ENCODE measurements at places on chromosomes 7 and 10.

DNA sequence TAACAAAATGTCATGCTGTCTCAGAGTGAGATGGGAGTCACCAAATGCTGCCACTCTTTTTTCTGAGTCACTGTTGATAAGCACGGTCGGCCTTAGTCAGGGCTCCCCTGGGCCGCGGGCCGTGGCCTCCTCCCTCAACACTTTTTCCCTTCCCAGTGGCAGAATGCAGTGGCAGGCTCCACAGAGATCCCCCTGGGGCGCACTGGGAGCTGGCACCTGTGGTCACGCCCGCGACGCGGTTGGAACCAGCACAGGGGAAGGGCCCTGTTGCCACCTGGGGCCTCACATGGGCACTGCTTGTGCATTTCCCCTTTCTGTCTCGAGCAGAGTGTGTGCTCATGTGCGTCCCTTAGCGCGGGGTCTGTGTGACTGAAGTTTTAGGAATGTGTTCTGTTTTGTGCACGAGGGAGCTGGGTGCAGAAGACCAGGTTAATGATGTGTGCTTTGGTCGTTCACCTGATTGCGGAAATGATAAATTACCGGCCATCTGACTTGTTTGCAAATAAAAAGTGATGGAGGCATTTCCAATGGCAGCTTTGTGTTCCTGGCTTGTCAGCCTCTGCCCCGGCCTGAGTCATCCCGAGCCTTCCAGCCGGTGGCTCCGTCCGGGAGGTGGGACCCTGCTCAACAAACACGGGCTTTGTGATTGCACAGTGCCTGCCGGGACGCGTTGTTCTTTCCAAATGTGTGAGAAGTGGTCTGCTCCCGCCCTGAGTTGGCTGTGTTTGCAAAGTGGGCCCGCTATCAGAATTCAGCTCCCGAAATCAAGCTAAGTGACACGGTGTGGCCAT is 100.7 kb downstream of the NKX6-2 start:
- no peak for DNase-seq

DNA sequence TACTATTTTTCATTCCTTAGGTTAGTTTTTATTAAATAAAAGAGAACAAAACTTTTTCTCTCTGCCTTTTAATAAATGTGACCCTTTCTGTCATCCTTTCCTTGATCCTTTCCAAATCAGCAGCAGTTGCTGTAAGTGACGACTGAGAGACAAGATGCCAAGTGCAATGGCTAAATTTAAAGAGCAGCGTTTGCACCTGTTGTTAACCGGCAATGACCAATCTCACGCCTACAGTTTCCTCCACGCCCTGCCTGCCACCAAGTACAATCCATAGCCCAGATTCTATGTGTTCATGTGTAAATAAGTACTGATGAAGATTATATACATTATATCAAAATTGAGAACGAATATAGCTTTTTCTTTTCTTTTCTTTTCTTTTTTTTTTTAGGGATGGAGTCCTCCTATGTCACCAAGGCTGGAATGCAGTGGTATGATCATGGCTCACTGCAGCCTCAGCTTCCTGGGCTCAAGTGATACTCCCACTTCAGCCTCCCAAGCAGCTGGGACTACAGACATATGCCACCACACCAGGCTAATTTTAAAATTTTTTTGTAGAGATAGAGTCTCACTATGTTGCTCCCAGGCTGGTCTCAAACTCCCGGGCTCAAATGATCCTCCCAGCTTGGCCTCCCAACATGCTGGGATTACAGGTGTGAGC is 6.5 kb upstream of the MCU start:
- no peak for DNase-seq

GRCh38 chr7:32762925-32763293 is 128.7 kb downstream of the KBTBD2 start:
- DNase-seq: no peak

DNA sequence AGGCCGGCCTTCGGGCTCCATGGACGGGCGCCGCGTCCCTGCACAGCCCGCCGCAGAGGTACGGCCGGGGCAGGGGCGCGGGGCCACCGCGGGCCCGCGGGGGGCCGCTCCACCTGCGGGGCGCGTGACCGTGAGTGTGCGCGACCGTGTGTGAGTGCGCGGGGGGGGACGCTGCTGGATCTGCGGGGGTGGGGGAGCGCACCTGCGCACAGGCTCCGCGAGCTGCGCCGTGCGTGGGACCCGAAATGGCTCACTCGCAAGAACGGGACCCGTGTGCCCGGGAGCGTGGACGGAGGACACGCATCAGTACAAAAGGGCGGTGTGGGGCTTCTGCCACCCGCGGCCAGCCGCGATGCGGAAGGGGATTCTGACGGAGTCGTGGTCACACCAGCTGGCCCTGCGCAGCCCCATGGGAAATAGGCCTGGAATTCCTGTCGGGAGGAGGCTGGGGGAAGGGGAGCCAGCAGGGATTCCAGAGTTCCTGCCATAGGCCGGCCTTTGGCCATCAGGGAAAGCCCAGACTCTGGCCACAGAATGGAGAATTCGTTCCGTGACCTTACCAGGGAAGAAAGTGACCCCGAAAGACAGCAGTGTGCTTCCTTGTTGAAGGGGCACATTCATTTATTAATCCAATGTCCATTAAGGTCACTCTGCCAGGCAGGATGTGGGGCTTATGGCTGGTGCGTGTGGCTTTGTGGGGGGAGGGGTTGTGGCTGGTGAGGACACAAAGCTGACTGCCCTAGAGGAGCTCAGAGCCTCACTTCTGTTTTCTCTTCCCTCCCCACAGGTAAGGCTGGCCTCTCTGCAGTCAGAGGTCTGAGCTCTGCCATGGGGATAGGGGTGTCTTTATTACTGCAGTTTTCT is 494 bp downstream of the REPIN1 start:
- DNase-seq: peak; percentile 62

- DNase-seq: no peak
Observed at GRCh38 chr10:124254490-124254889, 161.1 kb upstream of the CHST15 start.

DNA sequence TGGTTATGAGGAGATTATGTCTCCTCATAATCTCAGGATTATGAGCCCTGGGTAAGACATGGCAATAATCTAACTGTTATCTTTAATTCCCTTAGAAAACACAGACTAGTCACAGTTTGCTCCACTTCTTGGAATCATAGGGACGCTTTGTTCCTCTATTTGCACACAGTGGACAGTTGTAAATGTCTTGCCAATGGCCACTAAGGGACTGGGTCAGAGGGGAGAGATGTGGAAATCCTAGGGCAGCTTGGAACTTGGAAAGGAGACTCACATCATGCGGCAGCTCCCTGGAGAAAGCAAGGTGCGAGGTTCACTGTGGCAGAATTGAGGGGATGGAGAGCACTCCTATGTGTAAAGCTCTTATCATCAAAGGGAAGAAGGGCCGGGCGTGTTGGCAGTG is 266.1 kb downstream of the PRPF18 start:
- DNase-seq: no peak

DNA sequence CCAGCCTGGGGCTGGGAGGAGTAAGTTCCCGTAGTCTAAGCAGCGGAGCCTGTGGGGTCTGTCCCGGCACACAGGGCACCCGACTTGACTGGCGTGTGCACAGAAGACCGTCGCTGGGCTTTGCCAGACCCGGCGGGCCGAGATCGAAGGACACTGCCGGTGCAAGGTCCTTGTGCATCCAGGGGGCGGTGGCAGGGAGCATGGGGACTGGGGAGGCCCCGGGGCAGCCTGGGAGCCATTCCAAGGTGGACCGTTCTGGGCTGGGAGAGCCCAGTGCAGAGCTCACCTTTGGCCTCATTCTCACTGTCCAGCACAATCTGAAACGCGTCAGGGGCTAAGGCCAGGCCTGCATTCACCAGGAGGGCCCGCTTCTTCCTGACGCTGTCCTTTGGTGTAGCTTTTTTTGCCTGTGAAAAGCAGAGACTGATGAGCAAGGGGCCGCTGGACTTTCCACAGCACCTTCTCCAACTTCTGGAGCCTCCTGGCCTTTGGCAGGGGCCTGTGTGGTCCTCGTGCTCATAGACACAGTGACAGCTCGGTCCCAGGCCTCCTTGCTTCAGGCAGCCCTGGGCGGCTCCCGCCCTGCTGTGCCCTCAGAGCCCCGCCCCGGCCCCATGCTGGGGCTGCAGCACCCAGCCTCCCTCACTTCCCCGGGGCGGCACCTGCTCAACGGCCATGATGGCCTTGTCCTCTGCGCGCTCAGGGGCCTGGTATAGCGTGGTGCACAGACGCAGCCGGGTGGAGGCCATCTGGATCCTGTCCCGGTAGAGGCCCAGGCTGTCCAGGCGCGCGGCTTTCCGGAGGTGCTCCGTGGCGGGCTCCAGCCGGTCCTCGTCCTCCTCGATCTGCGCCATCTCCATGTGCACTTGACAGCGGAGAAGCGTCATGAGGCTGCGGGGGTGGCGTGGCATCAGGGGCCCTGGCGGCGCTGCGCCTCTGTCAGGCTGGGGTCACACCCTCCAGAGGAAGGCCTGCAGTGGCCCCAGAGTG is 20.3 kb downstream of the CFAP46 start:
- no peak for DNase-seq

GRCh38 chr10:8044331-8044907 is 10.1 kb upstream of the GATA3 start:
- no peak for DNase-seq

GRCh38 chr10:86708783-86709380 is 40.6 kb downstream of the LDB3 start:
- no peak for DNase-seq

- DNase-seq: peak; percentile 48
Observed at GRCh38 chr7:24812305-24812945, 55.2 kb upstream of the GSDME start.

DNA sequence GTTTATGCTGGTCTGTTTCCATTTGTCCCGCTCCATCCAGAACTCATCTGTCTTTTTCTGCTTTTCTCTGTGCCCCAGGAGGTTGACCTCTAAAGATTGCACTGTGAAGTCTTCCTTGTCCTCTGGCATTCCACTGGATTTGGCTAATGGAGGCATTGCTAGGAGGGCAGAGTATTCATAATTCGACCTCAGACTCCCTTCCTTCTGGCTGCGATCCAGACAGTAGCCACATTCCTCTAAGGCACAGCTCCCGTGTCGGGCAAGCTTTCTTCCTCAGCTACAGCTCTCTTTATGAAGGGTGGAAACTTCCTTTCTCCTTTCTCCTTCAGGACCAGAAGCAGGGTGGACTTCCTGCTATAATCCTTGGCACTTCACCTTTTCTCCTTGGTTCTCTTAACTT is 175.9 kb downstream of the BAMBI start:
- no peak for DNase-seq

DNA sequence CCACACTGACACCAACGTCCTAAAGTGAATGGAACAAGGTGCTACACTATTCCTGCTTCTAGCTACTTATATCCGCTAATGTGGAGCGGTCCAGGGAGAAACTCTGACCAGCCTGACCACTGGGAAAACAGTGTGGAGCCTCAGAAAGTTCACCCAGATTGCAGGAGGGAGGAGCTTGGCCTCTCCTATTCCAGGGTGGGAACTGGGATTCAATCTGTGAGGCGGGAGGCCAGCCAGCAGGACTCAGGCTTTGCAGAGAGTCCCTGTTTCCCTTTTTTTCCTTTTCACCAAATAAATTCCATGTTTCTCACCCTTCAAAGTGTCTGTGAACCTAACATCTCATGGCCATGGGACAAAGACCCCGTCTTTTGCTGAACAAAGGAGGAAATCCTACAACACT is 86.4 kb upstream of the SEMA3C start:
- no peak for DNase-seq

DNA sequence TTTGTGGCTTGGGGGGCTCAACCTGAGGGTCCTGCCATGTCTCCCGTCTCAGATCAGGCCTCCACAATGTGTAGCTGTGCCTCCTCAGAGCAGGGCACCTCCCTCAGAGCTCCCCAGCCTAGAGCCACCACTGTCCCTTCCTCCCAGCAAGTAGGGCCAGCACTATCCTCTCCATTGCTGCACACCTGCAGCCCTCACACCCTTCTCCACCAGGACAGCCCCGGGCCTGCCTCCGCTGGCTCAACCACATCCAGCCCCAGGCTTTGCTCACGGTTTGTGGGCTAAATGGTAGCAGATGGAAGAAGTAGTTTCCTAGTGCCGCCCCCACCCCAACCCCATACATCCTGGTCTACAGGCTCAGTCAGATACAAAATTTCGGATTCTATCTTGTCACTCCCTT is 10.1 kb downstream of the NFKB2 start:
- no peak for DNase-seq

DNA sequence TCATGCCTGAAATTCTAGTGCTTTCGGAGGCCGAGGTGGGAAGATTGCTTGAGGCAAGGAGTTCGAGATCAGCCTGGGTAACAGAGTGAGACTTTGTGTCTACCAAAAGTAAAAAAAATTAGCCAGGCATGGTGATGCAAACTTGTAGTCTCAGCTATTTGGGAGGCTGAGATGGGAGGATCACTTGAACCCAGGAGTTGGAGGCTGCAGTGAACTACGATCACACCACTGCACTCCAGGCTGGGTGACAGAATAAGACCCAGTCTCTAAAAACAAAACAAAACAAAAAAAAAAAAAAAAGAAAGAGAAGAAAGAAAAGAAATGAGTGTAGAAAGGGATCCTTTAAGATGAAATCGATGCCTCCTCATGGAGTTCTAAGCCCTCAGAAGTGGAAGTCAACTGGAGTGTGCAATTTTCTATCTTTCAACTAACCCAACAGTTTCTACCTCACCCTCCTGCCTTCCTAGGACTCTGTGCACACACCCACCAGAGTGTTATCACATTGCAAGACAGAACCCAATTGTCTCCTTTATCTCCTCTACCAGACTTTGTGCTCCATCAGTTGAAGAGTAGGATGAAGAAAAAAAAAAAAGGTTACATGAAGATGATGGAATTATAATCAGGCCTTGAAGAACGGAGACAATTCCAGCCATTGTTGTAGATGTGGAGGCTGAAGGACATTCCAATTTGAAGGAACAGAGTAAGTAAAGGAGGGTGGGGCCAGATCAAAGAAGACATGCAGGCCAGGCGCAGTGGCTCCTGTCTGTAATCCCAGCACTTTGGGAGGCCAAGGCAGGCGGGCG is 26.9 kb downstream of the NYAP1 start:
- DNase-seq: no peak

DNA sequence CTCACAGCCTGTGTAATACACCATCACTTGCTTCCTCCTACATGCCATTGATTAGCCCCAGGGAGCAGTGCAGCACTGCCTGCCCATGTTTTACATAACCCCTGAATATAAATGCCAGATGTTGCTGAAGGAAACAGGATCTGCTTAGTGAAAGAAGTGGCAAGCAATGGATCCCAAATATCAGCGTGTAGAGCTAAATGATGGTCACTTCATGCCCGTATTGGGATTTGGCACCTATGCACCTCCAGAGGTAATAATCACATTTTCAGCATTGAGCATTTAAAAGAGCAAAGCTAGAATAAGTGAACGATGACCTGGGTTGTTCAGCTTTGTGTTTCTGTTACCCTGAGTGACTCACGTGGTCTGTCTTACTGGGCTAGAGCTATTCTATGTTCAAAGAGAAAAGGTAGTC is at the start of gene AKR1C4:
Gene AKR1C4, plus strand, starts transcription at position 136 of the 412 bp plus-strand sequence. Its CDS starts 31 bp downstream, at position 167.
- DNase-seq: no peak

DNA sequence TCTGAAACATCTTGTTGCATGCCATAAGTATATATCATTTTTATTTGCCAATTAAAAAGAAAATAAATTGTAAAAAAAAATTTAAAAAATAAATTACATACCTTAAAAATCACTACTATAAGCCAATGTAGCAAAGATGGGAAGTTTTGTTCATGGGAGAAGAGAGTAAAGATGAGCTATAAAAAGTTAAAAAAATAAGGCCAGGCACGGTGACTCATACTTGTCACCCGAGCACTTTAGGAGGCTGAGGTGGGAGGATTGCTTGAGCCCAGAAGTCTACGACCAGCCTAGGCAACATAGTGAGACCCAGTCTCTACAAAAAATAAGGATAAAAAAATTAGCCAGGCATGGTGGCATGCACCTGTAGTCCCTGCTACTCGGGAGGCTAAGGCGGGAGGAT is 8.4 kb upstream of the STK32C start:
- DNase-seq: no peak

GRCh38 chr7:99141334-99141733 is 2.6 kb downstream of the SMURF1 start:
- DNase-seq: no peak

Data from activated CD4-positive, alpha-beta T cell treated with anti-CD3 and anti-CD28 coated beads, Interleukin-2, amount 50 U/mL, for 1 hour (primary cell).